Activated CD4-positive, CD25-positive, alpha-beta regulatory T cell treated with anti-CD3 and anti-CD28 coated beads, Interleukin-2, amount 50 U/mL, for 24 hours (primary cell): ENCODE measurements at places on chromosomes 7 and 10.

DNA sequence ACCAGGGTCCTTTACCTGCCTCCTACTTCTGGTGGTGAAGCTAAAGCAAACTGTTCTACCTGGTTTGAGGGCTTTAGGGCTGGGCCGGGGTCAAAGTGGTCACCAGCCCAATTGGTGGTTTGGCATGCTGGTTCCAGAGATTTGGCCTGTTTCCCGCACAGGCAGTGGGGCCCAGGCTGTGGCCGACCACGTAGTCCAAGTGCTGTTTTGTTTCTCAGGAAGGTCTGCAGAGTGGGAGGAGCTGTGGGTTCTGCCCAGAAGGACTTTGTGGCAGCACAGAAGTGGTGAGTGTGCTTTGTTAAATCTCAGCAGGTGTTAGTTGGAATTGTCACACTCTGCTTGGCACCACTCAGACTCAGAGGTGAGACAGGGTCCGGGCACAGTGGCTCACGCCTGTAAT lies 85.8 kb downstream of the MKX start:
- no peak for ATAC-seq

DNA sequence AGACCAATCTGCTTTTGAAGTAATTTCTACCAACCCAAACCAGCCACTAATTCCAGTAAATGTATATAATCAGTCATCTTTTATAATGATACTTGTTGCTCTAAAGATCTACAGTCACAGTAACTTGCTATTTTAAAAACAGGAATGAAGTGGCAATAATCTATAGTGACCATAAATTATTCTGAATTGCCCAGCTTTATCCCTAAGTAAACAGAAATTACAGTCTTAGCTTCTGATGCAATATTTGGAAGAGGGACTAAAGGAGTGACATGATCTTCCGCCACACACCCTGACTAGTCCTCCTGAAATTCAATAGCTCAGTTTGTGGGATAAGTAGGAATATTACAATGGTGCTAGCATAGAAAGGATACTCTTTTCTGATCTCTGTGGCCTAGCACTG lies 96.1 kb downstream of the ATE1 start:
- no peak for ATAC-seq

- ATAC-seq: no peak
Measured at GRCh38 chr7:120229084-120229483, 43.9 kb upstream of the KCND2 start.

DNA sequence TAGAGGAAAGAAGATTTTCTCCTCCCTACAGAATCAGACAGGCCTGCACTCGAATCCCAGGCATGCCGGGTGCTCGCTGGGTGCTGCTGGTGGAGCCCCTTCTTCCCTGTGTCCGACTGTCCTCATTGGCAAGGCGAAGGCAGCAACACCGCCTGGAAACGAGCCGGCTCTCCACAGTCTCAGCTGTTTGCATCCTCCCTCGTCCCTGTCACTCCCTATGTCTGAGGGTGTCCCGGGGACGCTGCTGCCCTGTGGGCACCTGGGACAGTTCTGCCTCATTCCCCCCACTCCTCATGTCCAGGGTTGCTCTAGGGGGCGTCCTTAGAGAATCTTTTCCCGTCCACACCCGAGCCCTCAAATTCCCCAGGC lies 31.6 kb upstream of the TMEM72 start:
- no peak for ATAC-seq

DNA sequence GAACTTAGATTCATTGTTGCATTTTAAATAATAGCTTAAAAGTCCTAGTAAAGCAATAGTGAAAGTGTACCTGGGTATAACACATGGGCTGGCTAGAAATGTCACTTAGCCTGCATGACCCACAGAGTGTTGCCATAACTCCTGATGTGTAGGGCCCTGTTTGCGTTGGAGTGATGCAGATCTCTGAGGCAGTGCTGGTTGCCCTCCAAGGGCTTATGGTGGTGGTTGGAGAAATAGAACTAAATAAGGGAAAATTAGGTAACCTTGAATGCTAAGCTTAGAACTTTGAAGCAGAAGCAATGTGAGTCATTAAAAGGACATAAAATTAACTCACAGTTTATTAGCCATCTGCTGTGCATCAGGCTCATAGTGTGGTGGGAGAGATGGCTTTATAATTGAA lies 105.7 kb downstream of the CCNY start:
- peak; percentile 42 for ATAC-seq

- ATAC-seq: no peak
Measured at GRCh38 chr10:119761106-119761505, 35.3 kb downstream of the INPP5F start.

DNA sequence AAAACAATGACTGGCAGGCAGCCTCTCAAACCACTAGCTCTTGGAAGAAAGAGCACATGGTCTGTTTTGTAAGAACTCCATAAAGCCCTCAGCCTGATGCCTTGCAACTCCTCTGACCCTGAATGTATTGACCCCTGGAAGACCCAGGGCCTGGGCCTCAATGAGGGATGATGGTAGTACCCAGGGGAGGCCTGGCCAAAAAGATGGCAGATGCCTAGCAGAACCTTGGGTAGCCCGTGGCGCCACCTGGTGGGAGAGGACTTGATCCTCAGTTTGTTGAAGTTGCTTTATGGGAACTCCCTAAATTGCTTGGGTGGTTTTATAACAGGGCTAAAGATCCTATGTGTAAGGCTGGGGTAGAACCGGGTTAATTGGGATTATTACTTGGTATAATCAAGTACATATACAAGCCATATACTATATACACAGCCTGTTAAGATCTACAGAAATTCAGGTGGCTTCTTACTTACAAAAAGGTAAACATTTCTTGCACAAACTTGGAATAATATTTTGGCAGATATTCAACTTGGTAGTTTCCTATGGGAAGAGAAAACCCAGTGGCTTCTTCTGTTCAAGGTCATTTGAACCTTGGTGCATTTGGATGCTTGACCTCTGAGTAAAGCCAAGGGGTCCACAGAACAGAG lies 95.8 kb upstream of the CACUL1 start:
- ATAC-seq: no peak

DNA sequence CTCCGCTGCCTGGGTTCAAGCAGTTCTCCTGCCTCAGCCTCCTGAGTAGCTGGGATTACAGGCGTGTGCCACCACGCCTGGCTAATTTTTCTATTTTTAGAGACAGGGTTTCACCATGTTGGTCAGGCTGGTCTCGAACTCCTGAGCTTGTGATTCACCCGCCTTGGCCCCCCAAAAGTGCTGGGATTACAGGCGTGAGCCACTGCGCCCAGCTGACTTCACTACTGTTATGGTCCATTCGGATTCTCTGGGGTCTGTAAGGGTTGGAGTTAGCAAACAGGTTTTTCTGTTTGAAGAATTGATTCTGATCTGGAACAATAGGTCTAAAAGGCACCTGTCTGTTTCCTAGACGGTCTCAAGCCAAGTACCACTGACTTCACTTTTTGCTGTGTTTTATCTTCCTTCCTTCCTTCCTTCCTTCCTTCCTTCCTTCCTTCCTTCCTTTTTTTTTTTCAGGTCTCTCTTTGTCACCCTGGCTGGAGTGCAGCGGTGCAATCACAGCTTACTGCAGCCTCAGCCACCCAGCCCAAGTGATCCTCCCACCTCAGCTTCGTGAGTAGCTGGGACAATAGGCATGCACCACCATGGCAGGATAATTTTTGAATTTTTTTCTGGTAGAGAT lies 192.2 kb downstream of the CAMK1D start:
- no peak for ATAC-seq

- ATAC-seq: no peak
Measured at GRCh38 chr7:112596981-112597380, 116.2 kb downstream of the LSMEM1 start.

- no peak for ATAC-seq
Measured at GRCh38 chr7:134834689-134835462, 55.4 kb downstream of the CALD1 start.

DNA sequence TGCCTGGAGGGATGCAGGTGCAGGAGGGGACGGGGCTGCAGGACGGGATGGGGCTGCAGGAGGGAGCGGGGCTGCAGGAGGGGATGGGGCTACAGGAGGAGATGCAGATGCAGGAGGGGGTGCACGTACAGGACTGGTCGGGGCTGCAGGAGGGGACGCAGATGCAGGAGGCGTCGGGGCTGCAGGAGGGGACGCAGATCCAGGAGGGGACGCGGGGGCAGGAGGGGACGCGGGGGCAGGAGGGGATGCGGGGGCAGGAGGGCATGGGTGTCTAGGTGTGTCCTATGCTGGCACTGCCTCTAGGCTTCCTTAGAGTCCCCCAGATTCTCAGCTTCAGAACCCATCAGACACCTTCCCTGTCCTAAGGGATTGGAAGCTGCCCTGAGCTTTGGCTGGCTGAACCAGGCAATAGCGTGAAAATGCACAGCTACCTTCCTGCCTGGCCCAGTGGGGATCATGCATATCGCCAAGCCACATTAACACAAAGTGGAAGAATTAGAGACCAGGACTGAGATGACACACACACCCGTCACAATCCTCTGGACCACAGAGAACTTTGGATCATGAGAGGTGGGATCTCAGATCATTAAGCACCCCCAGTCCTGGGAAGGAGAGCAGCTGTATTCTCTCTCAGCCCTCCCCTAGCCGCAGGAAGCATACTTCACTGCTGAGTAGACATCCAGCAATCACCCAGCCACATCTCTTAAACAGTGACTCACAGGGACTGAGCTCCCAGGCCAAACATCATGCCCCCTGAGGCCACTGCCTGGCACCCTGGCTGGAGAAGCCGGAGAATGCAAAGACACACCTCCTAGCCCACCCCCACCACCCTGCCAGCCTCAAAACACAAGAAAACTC lies 67.3 kb downstream of the VWA2 start:
- no peak for ATAC-seq

DNA sequence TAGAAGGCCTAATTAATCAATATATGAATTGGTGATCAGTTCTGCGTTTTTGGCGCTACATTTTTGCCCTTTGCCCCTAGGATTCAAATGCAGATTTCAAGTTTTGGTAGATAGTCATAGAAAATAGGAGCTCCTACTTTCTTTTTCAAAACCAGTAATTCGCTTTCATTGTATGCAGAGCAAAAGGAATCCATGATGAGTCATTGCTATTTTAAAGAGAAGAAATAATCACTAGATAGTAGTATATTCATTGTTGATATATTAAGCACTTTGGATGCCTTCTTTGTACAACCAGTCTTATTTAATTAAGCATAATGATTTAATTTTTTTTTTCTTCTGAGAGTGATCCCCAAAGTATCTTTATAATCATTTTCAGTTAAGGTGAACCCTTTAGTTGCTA lies 50.3 kb downstream of the CSTF2T start:
- ATAC-seq: no peak

DNA sequence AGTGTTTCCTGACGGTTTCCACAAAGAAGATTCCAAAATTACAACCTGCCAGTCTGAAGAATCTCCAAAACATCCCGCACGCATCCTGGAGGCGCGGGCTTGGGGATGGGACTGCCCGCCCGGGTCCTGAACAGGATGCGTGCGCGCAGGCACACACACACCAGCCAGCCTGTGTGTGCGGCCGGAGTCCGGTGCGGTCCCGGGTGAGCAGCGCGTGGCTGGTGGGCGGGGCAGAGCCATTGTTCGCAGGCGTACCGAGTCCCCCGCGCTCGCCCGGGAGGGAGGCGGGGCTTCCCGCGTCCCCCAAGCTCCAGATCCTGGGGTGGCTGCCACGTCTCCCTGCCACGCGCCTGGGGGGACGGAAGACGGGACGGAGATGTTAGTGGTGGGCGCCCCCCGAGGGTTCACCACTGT lies 675 bp upstream of the SCD start:
- peak; percentile 60 for ATAC-seq

- ATAC-seq: no peak
Measured at GRCh38 chr10:98340261-98340939, 72.4 kb upstream of the LOXL4 start.

DNA sequence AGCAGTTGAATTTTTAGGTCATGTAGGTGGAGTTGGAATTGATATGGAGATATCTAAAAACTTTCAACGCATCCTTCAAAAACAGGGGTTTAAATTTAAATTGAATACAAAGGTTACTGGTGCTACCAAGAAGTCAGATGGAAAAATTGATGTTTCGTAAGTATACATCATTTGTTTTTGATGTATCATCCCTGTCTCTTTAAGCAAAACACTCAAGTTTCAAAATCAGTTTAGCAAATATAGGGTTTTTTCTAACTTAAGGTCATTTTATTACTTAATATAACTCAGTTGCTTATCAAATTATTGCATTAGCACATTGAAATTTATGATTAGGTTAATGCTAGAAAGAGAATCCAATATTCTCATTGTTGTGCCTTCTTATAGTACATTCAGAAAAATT lies 24.6 kb downstream of the DLD start:
- no peak for ATAC-seq

DNA sequence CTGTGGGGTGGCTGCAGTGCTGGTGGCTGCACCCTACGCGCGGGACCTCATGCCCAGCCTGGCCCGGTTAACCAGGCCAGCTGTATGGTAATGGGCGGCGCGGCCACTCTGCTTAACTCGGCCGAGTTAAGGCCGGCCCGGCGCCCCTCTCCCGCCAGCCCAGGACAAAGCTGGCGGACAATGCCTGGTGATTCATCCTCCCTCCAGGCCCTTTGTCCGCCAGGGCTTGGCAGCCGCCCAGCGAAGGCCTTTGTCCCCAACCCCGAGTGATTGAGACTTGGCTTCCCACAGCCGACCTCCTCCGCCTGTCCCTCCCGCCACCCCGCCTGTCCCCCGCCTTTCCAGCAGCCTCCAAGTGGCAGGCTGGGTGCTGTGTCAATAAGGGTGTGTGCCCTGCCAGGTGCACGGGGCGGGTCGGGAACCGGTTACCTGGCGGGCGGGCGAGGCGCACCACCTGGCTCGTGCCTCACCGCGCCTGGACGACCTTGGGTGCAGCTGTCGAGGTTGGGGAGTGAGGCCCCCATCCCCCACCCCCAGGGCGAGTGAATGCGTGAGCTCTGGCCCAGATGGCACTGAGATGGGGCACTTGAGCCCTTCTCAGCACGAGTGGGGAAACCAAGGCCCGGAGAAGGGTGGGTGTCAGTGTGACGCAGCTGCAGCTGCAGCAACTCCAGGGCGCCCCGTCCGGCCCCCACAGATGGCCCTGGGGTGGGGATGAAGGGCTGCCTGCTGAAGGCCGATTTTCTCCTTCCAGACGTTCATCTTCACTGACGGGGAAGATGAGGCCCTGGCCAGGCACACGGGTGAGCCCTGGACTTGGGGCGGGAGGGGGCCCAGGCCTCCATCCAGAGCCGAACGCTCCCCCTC lies 4.6 kb downstream of the LFNG start:
- ATAC-seq: no peak

DNA sequence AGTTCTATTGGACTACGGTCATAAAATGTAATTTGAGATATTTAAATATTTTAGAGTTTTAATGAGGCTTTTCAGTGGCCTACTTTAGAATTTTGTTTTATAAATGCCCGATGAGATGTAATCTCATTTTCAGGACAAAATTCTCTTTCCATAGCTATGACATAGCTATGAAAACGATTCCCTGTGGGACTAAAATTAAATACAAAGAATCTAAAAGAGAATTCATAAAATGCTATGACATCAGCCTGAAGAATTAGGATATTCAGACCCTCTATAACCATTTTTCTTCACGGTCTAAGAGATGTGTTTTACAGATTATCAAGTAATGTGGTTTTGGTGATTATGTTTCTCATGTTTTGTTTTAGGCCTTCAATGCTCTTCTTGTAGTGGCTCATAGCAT lies 48.2 kb upstream of the ODAD2 start:
- no peak for ATAC-seq

DNA sequence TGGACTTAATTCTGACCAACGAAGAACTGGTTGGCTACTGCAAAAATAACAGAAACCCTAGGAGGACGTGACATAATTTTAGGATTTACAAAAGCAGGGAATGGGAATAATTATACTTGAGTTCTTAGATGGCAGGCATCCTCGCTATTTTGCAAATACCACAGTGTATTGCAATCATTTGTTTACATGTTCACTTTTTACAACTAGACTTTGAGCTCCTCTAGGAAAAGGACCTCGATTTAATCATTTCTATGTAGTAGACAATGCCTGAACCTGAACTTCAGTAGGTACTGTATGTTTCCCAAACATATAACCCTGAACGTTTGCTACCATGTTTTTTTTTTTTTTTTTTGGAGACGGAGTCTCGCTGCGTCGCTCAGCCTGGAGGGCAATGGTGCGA lies 137.7 kb downstream of the CNOT4 start:
- no peak for ATAC-seq
